ENCODE measurements at places on chromosomes 11 and 22.

- DNase-seq, result no peak
These were observed 48.1 kb upstream of the FGF3 start for GRCh38 chr11:69867076-69868005.

DNA sequence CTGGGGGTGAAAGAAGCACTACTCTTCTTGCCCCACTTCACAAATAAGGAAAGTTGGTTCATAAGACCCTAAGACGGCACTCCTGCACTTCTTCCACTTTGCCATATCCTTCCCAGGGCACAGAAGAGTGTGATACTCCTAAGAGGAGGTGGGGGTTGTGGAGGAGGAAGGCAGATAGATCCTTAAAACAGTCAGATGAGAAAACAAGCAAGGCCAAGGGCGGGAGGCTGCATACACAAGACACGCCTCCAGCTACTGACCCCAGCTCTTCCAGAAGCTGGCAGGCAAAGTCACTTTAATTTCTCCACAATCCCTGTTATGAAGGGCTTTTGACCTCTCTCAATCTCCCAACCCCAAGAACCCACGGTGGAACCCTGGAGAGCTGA lies 1.6 kb upstream of the CHRM4 start:
- DNase-seq, result no peak

DNA sequence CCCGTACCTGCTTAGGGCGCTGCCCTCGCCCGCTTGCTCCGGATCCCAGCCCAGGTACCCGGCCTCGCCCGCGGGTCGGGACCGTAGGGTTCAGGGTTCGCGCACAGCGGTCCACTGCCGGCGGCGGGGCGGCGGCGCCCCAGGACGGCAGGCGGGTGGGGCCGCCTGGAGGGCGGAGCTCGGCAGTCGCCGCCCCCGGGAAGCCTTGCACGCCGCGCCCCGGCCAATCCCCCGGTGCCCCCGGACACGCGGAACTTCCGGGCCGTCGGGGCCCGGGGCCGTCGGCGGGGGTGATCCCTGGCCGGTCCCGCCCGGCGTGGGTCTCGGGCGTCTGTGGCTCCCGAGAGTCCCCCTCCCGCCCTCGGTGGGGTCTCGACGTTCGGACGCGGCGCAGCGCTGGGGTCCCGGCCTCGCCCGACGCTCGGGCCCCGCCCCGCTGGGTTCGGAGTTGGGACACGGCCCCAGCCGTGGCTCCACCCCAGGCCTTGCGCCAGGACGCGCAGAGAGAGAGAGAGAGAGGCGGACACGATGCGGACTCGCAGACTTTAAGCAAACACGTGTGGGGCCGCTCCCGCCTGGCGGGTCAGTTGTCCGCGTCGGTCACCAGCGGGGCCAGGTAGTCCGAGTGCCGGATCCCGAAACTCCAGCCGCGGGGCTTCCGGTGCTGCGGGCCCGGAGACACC lies at the start of gene TYMP:
Gene TYMP (minus strand): TSS at position 116 of the 683 bp plus-strand sequence. CDS start 303 bp downstream, outside the sequence.
- peak; percentile 40 for DNase-seq

DNA sequence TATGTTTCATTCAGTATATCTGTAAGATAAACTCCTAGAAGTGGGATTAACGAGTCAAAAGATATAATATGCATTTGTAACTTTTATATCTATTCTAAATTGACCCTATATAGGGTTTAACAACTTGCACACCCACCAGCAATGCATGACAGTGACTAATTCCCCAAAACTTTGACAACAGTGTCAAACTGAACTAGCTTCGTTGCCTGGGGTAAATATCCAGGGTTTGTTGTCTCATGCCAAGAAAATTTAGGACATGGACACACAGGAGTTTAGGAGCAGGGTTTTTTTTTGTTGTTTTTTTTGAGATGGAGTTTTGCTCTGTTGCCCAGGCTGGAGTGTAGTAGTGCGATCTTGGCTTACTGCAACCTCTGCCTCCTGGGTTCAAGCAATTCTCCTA lies 5.1 kb downstream of the SNU13 start:
- no peak for DNase-seq

GRCh38 chr22:20852503-20852902 lies 6.1 kb downstream of the PI4KA start:
- DNase-seq, result no peak

DNA sequence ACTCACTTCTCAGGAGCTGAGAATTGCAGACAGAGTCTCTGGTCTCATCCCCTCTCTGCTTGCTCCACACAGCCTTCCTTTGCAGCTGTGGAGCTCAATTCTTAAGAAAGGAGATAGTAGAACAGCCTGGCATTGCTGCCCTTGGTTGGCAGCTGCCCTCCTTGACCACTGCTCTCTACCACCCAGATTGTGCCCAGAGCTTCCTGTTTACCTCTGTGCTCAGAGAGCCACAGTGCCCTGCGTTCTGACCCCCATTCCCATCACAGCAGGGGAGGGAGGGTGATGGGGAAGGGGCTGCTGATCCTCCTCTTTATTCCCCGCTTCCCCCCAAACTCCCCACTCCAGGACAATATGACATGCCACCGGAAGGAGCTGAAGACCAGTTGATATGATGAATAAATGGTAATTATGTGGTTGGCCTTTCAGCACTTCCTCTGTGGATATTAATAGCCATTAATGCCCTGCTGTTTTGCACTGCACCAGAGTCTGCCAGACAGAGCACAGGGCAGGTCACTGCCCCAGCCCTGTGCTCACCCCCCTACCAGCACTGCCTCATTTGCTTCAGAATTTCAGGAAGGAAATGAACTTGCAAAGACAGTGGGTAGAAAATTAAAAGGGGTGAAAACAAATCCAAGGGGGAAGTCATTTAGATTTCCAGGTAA lies 426.8 kb upstream of the CADM1 start:
- DNase-seq, result no peak
